Central memory CD4-positive, alpha-beta T cell (primary cell): ENCODE measurements at places on chromosomes 4 and X.
A peak's percentile ranks its signal among the peaks of the same experiment; 100 is the strongest.

GRCh38 chrX:130171446-130172126 is at the start of gene RAB33A:
Gene RAB33A (plus strand): TSS chrX:130171962. CDS start chrX:130172063, 101 bp downstream.
- DNase-seq: peak; percentile 43

- DNase-seq: no peak
These were observed 842.1 kb upstream of the INTU start for GRCh38 chr4:126790633-126791032.

GRCh38 chr4:8891646-8892555 is 20.3 kb upstream of the HMX1 start:
- no peak for DNase-seq

DNA sequence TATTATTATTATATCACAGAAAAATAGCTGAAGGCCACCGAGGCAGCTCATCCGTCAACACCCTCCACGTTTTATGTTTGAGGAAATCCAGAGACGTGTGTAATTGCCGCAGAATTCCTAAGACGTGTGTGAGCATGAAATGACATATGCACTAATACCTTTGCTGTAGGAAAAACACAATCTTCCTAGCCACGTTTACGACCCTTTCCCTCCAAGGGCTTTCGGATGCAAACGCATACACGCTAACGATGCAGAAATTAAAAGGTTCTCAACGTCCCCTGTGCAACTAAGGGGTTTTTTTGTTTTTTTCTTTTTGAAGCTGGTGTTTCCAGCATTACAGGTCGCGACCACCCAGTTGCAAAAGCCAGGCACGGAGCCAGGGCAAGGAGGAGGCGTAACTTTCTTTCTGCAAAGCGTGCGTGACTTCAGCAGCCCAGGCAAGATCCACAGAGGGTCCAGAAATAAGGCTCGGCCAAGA is 33.8 kb downstream of the CRLF2 start:
- peak; percentile 35 for DNase-seq
